Nephron progenitor cell (in vitro differentiated cells): ENCODE measurements at places on chromosomes 11 and 22.

DNA sequence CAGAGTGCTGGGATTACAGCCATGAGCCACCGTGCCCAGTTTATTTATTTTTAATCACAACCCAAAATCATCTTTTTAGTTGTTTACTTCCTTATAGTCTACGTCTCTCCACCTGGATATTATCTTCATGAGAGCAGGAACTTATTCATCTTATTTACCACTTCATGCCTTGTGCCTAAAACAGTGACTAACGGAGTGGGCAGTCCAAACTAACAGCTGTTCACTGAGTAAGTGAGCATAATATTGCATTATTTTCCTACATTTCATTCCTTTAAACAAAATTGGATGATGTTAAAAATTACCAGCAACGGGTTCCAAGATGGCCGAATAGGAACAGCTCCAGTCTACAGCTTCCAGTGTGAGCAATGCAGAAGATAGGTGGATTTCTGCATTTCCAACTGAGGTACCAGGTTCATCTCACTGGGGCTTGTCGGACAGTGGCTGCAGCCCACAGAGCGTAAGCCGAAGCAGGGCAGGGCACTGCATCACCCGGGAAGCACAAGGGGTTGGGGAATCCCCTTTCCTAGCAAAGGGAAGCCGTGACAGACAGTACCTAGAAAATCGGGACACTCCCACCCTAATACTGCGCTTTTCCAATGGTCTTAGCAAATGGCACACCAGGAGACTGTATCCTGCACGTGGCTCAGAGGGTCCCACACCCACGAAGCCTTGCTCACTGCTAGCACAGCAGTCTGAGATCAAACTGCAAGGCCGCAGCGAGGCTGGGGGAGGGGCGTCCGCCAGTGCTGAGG is 14.1 kb downstream of the TMEM123 start:
- DNase-seq: no peak

GRCh38 chr11:2783536-2784082 is 83.8 kb upstream of the KCNQ1OT1 start:
- no peak for DNase-seq

DNA sequence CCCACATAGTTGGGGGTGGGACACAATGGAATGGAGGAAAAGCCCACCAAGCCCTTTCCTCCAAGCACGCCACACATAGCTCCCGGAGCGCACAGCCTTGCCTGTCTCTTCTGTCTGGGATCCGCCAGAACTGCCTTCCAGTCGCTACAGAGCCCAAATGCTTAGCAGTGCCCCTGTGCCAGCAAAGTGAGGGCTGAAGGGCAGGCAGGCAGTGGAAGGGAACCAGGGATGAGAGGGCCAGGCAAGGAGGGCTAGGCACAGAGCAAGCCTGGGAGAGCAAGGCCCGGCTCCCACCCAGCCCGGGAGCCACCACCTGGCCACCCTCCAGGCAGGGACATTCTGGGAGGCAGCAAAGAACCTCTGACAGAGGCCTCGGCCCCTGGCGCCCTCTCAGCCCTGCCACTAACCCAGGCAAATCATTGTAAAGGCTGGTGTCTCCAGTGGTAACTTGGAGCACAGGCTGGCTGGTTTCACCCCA is 32.5 kb downstream of the PPP2R1B start:
- DNase-seq: no peak

- DNase-seq: no peak
Observed at GRCh38 chr11:76269247-76269646, 62.9 kb upstream of the WNT11 start.

DNA sequence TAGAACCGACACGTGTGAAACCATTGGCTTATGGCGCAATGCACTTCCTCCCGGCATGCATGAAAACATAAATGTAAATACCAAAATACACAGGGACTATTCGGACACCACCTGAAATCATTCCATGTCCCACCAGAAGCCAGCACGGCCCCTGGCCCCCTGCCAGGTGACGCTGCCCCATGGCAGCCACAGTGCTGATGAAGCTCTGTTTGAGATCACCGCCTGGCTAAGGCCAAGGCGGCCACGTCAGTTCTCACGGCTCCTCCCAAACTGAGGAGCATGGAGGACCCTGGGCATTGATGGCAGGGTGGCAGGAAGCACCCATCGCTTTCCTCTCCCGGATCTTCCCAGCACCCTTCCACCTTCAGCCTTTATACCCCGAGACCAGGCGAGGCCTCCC is 89.5 kb downstream of the CDKN1C start:
- no peak for DNase-seq

GRCh38 chr11:118082880-118083552 is 3.7 kb downstream of the SMIM35 start:
- no peak for DNase-seq

DNA sequence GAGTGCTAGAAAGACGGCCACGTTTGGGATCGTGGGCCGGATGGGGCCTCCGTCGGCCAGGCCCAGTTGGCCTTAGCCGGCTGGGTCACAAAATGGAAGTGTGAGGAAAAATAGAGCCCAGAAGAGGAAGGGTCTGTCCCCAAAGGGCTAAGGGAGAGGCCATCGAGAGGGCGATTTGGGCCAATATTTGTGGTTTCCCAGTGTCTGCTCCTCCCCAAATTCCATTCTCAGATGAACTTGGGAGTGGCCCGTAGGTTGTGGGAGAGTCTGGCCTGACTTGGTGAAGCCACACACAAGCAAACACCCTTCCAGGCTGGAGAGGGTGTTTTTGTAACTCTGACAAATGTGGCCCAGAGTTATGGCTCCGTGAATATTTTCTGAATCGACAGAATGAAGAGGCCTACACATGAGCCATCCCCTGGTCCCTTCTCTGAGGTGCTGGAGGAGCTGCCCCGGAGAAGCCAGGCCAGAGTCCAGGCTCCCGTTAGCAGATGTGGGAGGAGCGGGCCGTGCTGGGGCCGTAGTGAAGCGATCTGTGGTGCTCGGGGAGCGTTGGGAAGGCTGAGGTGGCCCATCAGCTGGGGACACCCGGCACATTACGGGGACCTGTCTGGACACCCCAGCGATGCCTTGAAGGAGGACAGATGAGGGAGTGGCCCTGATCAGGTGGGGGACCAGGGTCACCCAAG is 73.5 kb upstream of the PPARA start:
- DNase-seq: no peak

DNA sequence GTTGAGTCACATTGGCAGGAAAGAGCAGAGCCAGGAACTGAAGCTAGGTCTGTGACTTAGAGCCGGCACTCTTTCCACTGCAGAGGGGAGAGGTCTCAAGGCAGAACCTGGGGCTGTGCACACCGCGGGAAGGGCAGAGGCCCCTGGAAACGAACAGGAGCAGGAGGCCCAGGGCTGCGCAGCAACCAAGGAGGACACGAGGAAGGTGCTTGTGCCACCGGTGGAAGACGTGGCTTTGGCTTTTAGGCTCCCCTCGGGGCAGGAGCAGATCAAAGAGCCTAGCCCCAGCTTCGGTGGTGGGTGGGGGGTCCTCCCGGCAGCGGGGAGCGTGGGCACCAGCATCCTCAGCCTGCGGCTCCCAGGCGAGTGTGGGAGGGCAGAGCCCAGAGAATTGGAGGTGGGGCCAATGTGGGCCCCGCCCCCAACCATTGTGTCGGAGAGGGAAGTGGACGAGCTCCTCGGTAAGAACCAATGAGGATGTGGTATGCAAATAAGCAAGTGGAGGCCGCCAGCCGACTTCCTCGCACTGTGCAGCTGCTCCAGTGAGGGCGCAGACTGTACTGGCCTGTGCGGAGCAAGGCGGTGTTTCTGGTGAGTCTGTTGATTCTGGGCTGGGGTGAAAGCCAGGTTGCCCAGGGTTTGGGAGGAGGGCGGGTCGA is at the start of gene CCDC116:
Gene CCDC116, plus strand, starts transcription at position 524 of the 659 bp plus-strand sequence. CDS start 422 bp downstream, outside the sequence.
- peak; percentile 54 for DNase-seq

- no peak for DNase-seq
Observed at GRCh38 chr11:47950396-47950795, 30.0 kb upstream of the PTPRJ start.

GRCh38 chr11:69353696-69354544 is 60.0 kb downstream of the MYEOV start:
- no peak for DNase-seq

- peak; percentile 47 for DNase-seq
Observed at GRCh38 chr22:42282252-42282942, 11.9 kb upstream of the TCF20 start.

DNA sequence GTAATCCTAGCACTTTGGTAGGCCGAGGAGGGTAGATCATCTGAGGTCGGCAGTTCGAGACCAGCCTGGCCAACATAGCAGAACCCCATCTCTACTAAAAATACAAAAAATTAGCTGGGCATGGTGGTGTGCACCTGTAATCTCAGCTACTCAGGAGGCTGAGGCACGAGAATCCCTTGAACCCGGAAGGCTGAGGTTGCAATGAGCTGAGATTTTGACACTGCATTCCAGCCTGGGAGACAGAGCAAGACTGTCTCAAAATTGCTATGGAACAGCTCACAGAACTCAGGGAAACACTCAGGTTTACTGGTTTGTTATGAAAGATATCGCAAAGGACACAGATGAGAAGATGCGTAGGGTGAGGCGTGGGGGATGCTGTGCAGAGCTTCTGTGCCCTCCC is 2.7 kb downstream of the FAM118A start:
- DNase-seq: no peak

- no peak for DNase-seq
Observed at GRCh38 chr22:32803738-32804435, 2.4 kb downstream of the TIMP3 start.

DNA sequence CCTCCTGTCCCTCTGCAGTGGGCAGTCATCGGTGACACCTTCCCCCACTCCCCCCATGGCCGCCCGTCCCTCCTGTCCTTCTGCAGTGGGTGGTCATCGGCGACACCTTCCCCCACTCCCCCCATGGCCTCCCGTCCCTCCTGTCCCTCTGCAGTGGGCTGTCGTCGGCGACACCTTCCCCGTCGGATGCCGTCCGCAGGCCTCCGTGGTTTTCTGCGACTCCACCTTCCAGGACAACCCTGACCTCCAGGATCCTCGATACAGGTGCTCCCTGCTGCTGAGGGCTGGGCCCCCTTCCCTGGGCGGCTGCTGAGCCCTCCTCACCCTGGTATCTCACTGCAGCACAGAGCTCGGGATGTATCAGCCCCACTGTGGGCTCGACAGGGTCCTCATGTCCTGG is 2.2 kb downstream of the MIOX start:
- DNase-seq: no peak

GRCh38 chr22:33002035-33002434 is 56.1 kb downstream of the SYN3 start:
- DNase-seq: no peak

- DNase-seq: no peak
Observed at GRCh38 chr11:26985943-26986342, 8.0 kb upstream of the FIBIN start.

DNA sequence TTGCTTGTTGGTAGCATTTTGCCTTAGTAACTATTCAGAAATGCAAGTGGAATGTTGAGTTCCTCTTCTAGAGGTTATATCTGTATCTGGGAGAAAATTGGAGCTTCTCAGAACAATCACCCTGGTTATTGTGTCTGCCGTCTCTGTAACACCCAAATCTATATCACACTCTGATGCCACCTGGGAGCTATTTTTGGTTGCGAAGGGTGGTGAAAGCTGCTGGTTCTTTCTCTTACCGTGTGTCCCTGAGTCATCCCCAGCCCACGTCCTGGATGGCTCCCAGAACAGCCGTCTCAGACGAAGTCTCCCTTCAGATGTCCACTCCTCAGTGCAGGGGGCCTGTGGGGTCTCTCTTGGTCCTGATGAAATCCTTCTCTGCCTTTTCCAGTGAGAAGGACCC is 83.5 kb downstream of the C22orf31 start:
- no peak for DNase-seq

- DNase-seq: no peak
Observed at GRCh38 chr22:23898006-23898974, 4.1 kb downstream of the MIF start.

DNA sequence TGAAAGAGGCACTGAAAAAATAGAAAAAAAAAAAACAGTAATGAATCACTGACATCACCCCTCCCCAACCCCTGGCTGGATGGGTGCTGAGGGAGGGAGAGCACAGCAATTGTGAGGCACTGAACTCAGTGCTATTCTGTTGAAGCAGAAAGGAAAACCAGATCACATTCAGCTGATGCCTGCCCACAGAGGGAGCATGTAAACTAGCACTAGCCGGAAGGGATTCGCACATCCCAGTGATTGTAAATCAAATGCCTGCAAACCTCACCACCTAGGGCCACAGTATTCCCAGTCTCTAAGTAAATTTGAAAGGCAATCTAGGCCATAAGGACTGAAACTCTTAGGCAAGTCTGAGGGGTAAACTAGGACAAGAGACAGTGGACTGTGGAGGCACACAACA is 772.0 kb upstream of the CCDC179 start:
- DNase-seq: no peak

DNA sequence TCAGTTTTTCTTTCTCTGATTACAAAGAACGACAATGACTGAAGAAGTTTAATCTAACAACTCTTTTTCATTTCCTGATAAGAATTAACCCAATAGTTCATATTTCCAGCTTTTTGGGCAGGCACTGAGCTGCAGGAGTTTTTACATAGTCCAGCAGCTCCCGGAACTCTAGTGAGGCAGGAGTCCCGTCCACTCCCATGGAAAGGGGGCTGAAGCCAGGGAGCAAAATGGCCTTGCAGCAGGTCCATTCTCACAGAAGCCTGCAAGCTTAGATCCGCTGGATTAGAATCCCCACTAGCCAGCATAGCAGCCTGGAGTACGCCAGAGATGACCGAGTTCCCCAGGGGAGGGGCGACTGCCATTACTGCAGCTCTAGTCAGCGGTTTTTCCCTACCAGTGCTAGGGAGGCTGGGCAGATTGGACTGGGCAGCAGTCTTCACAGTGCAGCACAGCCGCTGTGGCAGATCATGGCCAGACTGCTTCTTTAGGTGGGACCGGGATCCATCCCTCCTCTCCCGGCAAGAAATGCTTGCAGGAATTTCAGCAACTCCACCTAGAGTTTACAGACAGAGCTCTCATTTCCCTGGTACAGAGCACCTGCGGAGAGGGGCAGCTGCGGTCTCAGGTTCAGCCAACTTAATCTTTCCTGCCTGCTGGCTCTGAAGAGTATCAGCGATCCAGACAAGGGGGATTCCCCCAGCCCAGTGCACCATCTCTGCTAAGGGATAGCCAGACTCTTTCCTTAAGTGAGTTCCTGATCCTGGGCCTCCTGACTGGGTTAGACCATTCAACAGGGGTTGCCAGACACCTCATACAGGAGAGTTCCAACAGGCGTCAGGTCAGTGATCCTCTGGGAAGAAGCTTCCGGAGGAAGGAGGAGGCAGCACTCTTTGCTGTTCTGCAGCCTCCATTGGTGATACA is 742 bp upstream of the CASP4 start:
- DNase-seq: peak; percentile 3
